ENCODE measurements at places on chromosomes 5 and 9.

DNA sequence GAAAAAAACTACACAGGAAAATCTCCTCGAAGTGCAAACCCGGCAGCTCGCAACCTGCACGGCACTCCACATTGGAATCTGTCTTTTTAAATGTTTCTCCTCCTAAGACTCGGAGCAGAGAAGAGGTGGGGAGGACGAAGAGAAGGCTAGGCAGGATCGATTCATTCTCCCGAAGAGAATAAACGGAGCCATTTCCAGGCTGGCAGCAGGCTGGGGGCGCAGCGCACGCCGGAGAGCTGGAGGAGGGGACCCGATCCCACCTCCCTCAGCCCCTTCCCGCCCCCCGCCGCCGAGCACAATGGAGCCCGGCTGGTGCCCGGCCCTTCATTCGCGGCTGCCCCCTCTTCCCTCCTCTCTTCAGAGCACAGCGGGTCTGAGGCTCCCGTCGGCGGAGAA is 628 bp downstream of the HOMER1 start:
- DNase-seq, result no peak

DNA sequence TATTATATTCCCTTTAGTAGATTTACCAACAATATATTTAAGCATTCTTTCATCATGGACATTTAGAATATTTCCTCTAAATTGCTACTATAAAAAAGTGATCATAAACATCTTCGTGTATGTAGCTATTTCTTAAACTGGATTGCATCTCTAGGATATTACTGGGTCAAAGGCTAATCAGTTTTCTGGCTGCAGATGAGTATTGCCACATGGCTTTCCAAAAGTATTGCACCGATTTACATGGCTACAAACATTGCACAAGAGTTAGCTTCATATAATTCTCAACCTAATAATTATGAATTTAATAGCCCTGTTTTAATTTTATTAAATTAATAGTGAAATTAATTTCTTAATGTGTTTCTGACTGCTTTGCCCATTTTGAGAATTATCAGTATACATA is 183.4 kb downstream of the DMRT2 start:
- peak; percentile 53 for DNase-seq

DNA sequence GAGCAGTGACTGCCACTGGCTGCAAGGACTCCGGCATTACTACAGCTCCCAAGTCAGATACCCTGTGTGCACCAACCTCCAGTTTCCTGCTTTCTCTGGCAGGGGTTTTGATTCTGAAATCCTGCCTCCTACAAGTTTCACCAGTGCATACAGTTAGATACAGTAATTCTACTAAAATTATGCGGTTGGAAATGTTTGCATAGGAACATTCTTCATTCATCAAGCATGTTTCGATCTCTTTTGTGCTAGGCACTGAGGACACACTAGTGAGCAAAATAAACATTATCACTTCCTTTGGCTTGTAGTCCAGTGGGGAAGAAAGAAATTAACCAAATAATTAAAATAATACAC is 152.2 kb downstream of the TMEM167A start:
- no peak for DNase-seq

DNA sequence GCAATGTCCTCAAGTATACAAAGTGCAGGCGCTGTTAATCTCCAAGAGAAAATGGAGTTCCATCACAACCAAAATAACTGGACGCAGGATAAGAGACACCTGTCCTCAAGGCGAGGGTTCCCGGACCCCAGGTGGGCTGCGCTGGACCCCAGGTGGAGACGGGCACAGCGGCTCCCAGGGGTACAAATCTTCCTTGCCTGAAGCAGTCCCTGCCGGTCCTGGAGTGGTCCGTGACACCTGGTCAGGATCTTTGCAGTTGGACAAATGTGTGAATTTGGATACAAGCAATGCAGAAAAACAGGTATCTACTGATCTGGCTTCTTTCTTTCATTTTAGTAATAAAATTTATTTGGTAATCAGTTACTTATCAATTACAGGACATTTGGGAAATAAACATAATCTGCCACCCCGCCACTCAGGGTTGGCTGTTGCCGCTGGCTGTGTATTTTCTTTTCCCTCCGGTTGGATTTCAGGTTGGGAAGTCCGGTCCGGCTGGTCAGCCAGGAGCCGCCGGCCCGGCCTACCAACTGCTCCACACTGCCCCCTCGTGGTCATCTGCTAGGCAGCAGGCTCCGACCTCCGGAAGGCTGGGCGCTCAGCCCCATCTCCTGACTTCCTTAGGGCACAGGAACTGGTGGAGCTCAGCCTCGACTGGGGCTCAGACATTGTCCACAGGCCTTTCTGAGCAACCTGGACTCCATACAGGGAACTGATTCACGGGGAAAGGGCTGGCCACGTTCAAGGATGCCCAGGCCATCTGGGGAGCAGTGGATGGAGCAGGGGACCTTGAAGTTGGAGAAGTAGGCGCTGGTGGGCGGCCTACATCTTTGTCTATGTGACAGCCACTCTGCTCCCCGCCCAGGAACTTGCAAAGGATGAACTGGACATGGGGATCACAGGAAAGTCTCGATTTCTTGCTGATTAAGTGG is 43.4 kb downstream of the NXNL2 start:
- DNase-seq, result peak; percentile 64

GRCh38 chr9:99181206-99181605 is 40.5 kb downstream of the ALG2 start:
- no peak for DNase-seq

DNA sequence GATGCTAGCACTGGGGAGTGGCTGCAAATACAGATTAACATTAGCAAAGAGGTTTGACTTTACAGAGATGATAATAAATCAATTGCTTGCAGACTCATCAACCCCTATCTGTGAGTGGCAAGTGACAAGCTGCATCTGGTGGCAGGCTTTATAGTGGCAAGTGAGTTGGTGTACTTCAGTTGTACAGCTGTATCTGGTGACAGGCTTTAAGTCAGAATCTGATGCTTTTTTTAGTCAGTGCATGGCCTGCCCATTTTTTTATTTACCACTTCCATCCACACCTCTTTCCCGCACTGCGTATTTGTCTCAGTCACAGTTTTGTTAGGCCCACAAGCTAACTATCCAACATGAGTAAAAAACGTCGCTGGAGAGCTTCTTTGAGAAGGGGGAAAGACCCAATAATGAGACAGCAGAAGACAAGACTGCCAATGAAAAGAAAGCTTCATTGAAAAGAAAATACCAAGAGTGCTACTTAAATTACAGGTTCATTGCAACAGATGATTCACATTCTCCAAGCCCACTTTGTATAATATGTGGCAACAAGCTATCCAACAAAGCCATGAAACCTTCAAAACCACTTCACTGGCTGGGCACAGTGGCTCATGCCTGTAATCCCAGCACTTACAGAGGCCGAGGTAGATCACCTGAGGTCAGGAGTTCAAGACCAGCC is 23.1 kb downstream of the ANP32B start:
- peak; percentile 84 for DNase-seq

DNA sequence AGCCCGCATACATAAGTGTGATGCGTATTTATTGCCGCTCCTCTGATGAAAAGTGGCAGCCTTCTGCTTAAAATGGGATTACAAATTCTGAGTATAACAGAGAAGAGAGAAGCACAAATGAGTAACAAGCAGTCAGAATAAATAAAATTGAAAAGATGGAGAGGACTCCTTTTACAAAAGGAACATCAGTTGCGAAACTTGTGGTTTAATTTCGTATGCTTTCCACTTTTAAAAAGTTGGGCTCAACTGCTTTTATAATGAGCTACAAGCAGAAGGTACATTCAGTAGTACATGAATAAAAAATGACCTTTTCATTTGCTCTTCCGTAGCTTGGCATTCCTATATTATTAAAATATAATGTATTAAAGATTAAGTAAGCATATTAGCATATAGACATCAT is 320.0 kb downstream of the FBXL17 start:
- peak; percentile 28 for DNase-seq

- no peak for DNase-seq
These were observed 30.0 kb upstream of the SUSD3 start for GRCh38 chr9:93028448-93029006.

GRCh38 chr9:128078504-128079434 is 10.7 kb downstream of the SLC25A25 start:
- peak; percentile 78 for DNase-seq

DNA sequence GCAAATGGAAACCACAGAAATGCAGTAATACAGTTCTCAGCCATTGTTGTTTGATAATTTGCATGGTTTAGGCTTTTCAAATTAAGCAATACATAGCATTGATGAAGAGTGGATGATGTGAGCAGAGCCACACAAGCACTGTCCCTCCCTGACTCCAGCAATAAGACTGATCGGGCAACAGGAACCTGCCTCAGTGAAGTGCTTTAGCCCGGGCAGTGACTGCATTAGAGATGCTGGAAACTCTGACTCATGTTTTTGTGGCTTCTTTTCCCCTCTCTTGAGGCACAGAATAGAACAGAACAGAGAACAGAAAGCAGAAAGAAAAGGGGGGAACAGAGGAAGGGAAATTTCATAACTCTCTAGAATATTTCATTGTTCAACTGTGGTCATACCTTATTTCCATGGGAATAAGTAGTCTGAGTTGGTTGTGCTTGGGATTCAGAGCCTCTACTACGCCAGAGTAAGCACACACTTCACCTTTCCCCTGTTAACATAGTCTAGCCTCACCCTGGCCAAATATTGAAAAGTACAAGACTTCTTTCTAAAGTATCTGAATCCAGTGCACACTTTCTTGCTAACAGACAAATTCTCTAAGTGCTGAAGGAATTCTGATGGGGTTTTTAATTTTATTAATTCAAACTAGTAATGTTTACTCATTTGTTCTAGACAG is 164.8 kb upstream of the VCAN start:
- peak; percentile 96 for DNase-seq

DNA sequence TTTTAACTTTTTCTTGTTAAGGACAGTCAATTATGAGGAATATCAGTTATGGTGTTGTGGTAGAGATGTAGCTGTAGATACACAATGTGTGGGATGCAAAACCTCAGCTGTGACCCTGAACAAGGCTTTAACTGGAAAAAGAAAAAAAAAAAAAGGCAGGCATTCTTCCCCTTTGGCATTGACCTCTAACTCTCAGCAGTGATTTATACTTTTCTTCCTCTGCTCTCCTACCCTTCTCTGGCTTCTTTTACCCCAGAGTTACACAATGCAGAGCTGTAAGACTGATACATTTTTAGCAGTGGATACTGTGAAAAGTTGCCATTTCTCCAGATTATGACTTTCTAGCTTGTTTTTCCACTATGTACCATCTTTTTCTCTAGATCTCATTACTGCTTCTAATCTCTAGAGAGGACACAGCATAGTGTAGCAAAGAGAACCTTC is 2.0 kb downstream of the CTNNAL1 start:
- peak; percentile 32 for DNase-seq

- no peak for DNase-seq
These were observed 8.2 kb downstream of the RAPGEF1 start for GRCh38 chr9:131731644-131732043.

DNA sequence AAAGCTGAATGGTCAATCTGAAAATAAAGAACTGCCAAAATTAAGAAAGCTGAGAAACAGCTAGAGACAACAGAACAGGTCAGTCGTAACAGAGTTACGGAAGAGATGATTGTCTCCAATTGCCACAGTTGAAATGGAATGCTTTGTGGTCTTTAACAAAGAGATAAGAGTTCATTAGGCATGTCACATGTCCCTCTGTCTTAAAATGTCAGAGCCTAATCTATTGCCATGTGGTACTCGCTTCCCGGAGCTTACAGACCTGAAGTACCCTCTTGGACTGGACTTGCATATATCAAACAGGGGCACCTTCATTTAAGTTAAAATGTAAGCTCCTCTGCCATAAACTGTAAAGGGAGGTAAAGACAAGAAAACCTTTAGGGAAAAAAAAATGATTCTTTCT is 19.7 kb downstream of the TTC39B start:
- DNase-seq, result no peak

DNA sequence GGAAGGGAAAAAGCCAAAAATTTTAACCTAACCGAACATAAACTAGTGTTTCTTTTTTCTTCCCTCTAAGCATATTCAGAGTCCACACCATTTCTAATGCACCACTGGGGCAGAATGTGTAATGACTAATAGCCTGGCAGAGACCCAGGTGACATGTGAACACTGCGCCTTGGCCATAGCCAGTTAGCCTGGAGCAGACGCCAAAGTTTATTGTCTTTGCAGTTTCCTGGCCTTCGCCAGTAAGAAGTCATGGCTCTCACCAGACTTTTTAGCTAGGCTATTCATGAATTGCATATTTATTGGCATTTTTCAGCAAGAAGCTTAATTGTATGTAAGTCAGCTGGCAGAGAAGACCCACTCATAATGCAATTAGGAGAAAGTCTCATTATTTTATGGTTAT is 182.8 kb upstream of the SLC27A6 start:
- DNase-seq, result peak; percentile 92

DNA sequence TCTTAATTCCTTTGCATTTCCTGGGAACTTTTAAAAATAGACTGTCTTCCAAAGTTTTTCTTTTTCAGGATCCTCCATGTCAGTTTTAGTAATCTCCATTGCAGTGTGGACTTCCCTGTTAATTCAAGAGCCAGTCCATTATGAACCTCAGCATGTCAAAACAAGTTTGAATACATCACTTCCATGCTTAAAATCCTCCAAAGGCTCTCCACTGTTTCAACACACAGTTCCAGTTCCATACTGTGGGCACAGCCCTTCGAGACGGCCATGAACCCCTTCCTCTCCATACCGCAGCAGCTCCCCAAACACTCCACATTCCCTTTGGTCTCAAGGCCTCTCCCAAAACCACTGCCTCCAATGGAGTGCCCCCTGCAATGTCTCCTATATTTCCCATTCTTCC is 19.5 kb downstream of the LIFR start:
- no peak for DNase-seq

DNA sequence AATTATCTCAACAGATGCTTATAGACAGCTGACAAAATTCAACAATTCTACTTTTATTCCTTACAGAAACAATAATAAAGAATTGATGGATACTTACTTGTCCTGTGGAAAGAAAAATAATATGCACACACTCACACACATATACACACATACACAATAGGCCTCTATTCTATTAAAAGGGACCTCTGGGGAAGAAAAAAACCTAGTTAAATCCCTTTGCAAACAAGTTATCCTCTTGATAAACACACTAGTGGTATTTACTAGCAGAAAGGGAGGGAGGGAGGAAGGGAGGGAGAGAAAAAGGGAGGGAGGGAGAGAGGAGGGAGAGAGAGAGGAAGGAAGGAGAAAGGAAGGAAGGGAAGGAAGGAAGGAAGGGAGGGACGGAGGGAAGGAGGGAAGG is 486.4 kb downstream of the HINT1 start:
- DNase-seq, result no peak

DNA sequence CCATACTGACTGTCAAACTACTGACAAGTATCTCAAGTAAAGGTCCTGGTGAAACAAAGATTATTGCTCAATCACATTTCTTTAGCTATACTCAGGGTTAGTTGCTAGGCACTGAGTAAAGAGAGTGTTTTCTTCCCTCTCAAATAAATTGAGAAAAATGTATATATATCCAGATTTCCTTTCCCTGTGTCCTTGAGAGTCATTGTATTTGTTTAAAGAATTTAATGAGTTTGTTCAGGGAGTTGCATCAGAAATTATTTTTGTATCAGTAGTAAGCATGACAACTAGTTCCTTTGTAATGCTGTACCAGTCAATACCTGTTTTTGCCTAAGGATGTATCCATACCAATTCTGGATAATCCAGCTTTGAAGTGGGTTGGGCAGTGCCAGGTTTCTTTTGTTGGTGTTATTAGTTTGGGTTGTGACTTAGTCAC is 3.2 kb upstream of the ANKHD1 start:
- peak; percentile 65 for DNase-seq
